Colonic mucosa (tissue), 4 donors: ENCODE measurements at places on chromosomes 12 and 14. TPM values are rescaled to one million over a fixed set of nuclear protein-coding genes. Genes with fewer than 3 reads are reported as not detected.

Gene KLHDC1
- total RNA-seq = 2.5 TPM

Gene PCED1B
- total RNA-seq = 2.1 TPM

- H3K36me3 ChIP-seq = peaks cover 17% of the 10 kb centered on the region
- no peak overlapping the region for H3K27ac ChIP-seq
- H3K4me1 ChIP-seq = no peaks in the 10 kb centered on the region
- no peak overlapping the region for H3K4me3 ChIP-seq
These were observed 4.5 kb downstream of the NOP2 start for GRCh38 chr12:6563448-6564050.

DNA sequence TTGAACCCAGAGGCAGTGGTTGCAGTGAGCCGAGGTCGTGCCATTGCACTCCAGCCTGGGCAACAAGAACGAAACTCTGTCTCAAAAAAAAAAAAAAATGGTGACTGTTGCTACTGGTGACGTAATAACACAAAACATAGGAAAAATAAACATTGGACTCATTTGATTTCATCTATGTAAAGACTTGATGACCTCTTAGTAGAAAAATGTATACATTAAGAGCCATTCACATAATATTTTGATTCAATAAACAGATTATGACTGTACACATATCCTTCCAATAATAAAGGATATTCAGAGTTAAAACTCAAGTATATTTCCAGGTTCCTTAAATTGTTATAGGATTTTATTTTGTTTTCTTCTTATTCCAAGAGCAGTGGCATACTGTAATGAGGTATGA, 65.7 kb upstream of the AEBP2 start:
- no peak overlapping the region for H3K27ac ChIP-seq
- no peak overlapping the region for H3K4me3 ChIP-seq

- no peaks in the 10 kb centered on the region for H3K36me3 ChIP-seq
- H3K4me1 ChIP-seq = no peaks in the 10 kb centered on the region
- DNase-seq = no peak
- no peaks in the 10 kb centered on the region for H3K27me3 ChIP-seq
- H3K27ac ChIP-seq = peak overlapping the region; percentile 81
These were observed 268 bp downstream of the NDUFB1 start for GRCh38 chr14:92121207-92121669.

DNA sequence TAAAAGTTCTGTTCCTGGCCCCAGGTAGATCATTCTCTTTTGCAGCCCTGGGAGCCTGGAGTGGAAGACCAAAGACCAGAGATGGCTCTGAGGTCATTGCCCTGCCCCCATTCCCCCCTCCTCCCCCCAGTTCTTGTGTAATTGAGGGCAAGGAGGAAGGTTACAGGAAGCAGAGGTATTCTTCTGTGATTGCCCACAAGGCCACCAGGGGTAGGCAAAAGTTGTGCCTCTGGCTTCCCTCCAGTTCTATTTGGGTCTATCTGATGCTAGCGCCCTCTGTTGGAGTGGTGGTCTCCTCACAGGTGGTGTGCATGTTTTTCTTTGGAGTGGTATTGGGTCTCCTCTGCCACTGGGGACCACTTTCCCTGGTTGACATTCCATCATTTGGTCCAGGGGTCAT, 41.2 kb upstream of the CRY1 start:
- no peaks in the 10 kb centered on the region for H3K27me3 ChIP-seq
- H3K4me3 ChIP-seq = no peak overlapping the region
- DNase-seq = no peak
- H3K4me1 ChIP-seq = no peaks in the 10 kb centered on the region

GRCh38 chr12:93539821-93540220, 32.7 kb upstream of the SOCS2 start:
- H3K27ac ChIP-seq = no peak overlapping the region
- no peaks in the 10 kb centered on the region for H3K4me1 ChIP-seq
- no peak for DNase-seq
- no peaks in the 10 kb centered on the region for H3K36me3 ChIP-seq

GRCh38 chr14:58830121-58830520, 192.4 kb downstream of the DACT1 start:
- peak overlapping the region; percentile 57 for H3K27ac ChIP-seq
- no peak for DNase-seq
- H3K4me3 ChIP-seq = no peak overlapping the region

DNA sequence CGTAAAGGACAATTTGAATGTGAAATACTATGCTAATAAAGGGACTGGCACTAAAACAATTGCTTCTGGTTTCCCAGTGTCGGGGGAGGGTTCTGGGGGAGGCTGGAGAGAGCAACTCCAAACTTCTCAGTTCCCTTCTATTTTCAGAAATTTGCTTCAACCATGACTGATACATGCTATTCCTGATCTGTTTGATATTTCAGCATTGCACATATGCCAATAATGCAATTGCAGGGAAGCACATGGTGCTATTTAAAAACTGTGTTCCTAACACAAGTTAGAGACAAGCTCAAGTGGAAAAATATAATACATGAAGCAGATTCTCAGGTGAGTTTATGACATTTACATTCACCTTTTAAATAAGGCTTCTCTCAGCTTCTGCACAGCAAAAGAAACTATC, 188.9 kb downstream of the RIMBP2 start:
- DNase-seq = no peak
- no peak overlapping the region for H3K4me3 ChIP-seq
- no peaks in the 10 kb centered on the region for H3K36me3 ChIP-seq
- no peaks in the 10 kb centered on the region for H3K27me3 ChIP-seq

GRCh38 chr12:79023261-79023660, 158.7 kb downstream of the SYT1 start:
- DNase-seq = no peak
- H3K27ac ChIP-seq = no peak overlapping the region
- H3K4me3 ChIP-seq = no peak overlapping the region
- no peaks in the 10 kb centered on the region for H3K36me3 ChIP-seq

DNA sequence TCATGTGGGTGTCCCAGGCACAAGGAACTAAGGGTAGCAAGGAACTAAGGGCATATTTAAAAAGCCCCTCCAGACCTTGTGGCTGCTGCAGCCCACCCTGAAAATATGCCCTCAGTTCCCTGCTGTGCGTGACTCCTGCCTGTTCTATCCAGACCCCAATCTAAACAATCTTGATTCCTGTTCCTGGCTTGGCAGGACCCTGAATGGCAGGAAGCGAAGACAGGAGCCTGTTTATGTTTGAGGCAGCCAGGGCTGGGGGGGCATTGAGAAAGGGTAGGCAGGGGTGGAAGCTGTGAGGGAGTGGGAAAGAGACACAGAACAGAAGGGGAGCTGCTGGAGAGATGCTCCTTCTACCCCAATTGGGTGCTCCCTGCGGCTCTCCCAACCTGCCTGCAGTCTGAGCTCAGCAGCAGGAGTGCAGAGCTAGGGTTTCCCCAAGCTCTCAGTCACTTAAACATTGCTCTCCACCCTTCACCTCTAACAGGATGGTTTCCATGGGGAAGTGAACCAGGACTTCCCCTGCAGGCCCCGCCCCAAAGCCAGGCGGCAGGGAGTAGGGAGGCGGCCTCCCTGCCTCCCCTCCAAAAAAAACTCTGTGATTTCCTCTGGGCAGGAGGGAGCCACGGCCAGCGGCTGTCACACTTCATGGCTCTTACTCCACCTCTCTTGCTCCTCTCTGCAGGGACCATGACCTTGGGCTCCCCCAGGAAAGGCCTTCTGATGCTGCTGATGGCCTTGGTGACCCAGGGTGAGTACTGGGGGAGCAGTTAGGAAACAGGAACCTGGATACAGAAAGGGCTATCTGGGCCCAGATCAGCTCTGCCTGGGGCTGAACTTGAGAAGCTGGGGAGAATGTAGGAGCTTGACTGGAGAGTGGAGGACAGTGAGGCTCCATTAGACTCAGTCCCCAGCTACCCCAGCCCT, 4.7 kb downstream of the ACVRL1 start:
- peak overlapping the region; percentile 50 for H3K27ac ChIP-seq
- H3K36me3 ChIP-seq = peaks cover 8% of the 10 kb centered on the region
- DNase-seq = peak; percentile 73
- peaks cover 20% of the 10 kb centered on the region for H3K4me1 ChIP-seq
- H3K27me3 ChIP-seq = no peaks in the 10 kb centered on the region
